CD4-positive, alpha-beta T cell treated with Interleukin-1 beta for 1 hour (primary cell): ENCODE measurements at places on chromosomes 13 and 19.

DNA sequence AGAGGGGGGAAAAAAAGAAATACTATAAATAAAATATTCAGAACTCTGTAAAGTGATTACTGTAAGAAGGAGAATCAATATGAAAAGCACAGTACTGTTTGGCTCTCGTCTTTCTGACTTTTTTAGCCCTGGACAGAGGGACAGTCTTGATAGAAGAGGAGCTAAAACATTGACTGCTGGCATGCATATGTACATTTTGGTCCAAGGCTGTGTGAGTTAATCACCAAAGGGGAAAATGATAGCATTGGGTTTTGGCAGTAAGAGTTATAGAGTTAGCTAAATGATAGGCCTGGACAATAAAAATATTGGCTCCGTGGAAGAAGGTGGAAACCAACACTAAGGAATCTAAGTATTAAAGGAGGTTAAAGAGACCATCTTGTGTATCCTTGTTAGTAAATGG is 50.3 kb downstream of the RAP2A start:
- DNase-seq, result no peak

DNA sequence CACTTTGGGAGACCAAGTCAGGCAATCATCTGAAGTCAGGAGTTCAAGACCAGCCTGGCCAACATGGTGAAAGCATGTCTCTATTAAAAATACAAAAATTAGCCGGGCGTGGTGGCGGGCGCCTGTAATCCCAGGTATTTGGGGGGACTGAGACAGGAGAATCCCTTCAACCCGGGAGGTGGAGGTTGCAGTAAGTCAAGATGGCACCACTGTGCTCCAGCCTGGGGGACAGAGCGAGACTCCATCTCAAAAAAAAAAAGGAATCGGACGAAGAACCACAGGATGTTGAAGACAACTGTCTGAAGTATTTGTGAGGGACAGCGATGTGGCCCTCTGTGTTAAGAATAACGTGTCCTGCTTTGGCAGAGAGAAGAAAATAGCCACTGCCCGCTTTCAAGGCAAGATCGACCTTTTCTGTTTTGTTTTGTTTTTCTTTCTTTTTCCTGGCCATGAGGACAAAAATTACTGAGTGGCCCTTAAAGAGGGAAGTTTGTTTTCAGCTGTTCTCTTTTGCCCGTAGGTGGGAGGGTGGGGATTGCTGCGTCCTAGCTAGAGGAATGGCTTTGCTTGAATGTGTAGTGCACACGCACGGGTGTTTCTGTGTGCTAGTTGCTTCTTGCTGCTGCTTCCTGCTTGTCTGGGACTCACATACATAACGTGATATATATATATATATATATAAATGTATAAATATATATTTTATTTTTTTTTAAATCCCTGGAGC is 6.2 kb upstream of the PRKCG start:
- no peak for DNase-seq

DNA sequence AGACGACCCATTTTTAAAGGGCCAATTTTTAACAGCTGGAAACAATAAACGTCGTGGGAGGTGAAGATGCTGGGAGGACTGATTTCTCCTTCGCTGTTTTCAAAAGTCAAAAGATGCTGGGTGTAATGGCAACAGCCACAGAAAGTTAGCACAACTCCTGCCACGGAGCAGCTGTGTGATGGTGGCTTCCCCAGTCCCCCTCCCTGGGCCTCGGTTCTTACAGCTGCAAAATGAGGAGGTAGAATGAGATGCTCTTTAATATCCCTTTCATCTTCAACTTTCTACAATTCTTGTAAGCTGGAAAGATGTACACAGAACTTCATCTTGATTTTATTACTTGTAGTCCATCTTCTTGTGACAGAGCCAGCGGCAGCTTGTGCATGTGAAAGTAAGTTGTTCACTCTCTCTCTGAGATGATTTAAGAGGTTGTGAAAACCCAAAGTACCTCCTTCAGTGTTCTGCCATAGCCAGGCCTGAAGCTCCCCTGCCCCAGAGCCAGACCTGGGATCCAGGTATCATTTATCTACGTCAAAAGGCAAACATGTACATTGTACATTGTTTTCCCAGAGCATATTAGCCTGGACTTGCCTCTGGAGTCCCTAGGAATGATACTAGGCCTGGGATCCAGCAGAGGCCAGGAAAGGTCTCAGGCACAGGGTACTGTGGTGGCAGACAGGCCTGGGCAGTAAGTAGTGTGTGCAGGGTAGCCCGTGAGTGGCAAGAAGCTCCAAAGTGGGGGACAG is 3.4 kb upstream of the UBE2L5 start:
- no peak for DNase-seq

DNA sequence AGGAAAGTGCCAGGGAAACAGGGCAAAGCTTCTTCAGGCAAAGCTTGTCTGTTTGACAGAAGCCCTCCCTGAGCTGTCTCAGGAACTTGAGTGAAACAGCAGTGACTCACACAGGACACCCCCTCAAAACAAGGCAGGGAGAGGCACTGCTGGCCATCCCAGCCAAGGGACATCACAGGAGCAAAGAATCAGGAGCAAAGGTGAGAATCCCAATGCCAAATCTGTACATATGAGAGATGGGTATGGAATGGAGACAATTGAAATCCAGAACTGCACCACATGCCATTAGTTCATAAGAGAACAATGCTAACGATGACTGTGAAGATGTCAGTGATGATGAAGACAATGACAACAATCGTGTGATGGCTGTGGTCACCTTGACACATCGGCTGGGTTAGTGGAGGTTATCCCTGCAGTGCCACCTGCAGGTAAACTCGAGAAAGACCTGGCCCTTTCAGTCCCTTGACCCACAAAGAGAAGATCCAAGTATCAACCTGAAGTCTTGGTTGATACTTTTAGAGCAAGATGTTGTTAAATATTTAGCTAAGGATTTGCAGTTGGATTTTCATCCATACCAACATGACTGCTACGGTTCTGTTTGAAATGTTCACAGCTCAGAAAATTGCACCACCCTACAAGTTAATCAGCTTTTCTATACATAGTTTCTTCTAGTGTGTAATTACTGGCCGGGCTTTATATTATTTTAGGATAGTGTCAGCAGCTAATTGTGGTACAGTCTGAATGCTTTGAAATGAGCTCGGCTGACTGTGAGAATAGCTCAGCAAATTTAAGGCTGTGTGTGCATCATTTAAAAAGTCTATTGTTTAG is 42.0 kb upstream of the IPO5 start:
- DNase-seq, result no peak

- DNase-seq, result peak; percentile 83
Observed at GRCh38 chr19:14031719-14032480, at the start of gene IL27RA. Gene IL27RA (plus strand): TSS chr19:14031762. CDS start chr19:14031873, 111 bp downstream.

DNA sequence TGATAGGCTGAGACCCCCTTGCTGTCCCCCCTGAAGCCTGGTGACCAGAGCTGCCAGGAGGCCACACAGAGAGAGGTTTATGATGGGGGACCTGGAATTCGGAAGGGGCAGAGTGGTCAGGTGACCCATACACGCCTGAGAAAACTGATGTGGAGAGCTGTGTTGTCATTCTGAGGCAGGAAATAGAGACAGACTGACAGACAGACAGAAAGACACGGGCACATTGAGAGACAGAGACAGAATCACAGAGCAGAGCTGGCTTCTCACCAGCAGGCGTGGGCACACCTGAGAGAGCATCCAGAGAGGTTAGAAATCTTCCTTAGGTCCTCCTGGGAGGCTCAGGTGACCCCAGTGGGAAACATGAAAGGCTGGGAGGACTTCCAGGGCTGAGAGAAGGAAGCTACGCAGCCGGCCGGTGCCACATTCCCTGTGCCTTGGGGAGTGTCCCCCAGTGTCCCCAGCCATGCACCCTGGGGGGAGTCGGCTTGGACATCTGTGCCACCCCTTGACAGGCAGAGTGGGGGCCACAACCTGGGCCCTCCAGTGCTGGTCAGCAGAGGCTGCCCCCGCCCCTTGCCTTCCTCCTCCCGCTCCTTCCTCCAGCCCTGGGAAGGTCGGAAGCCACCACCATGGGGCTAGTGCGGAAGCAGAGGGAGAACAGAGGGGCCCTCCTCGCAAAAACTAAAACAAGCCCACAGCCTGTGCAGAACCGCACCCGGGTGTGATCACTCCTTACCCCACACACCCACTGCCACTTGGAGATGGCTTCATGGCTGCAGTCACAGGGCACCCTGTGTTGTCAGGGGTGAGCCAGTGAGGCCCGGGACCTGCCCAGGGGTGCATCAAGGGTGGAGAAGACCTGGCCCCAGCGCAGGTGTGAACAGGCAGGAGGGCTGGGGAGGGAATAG is 2.2 kb downstream of the FFAR1 start:
- DNase-seq, result no peak
